ENCODE measurements at places on chromosomes 1 and 21.

DNA sequence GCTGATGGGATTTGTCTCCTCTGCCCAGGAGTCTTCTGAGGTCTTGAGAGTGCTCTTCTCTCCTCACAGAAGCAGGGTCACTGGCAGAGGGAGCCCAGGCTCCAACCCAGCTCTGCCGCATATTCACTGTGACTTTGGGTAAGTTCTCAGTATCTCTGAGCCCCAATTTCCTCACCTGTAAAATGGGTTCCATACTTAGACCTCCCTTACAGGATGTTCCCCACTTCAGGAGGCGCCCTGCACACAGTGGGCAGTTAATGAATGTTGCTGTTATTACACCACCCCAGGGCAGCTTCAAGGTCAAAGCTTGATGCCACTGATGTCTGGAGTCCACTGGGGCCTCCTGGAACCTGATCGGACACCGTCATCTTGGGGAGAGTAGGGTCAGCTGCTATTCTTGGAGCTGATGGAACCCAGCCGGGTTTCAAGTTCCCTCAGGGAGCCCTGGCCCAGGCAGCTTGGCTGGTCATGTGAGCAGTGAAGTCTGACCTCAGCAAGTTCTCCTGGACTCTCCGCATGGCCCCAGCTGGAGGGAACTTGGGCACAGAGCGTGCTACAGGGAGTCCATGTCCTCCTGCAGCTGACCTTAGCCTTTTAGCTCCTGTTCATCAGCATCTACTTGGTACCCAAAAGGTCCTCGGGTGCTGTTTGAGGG lies 21.8 kb downstream of the COA7 start:
- no peak for DNase-seq

GRCh38 chr1:19425646-19426239 lies 59.6 kb downstream of the CAPZB start:
- DNase-seq = no peak

- no peak for DNase-seq
Observed at GRCh38 chr1:107942814-107943213, 22.2 kb downstream of the VAV3 start.

- no peak for DNase-seq
Observed at GRCh38 chr1:91130256-91130985, 108.6 kb upstream of the ZNF644 start.

- no peak for DNase-seq
Observed at GRCh38 chr1:215241451-215241850, 158.9 kb downstream of the KCNK2 start.

DNA sequence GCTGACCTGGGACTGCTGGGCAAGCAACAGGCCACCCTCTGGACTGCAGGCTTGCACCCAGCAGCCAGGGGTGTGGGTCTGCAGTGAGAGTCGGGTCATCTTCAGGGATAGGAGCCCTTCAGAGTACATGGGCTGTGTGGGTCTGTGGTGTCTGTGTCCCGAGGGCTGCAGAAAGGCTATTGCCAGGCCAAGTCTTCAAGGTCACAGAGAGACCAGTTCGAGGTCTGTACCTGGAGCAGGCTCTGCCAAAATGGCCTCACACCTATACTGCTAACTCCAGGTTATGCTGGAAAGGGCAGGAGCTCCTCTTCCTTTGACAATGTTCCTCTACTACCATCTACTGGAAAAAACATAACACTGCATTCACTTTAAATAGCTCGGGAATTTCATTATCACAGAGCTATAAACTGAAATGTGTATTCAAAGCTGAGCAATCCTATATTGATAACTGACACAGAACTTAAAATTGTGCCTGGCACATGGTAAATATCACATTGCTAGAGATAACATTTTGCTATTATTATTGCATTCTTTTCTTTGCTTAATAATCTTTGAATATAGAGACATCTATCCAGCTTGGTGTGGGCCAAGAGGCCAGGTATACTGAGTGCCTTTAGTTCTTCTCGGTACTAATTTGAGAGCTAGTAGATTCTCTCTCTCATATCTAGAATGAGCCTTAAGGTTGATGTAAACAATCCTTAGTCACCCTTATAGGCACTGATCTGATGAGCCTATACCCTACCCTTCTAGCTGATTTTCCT lies 6.9 kb upstream of the DNAH14 start:
- no peak for DNase-seq

DNA sequence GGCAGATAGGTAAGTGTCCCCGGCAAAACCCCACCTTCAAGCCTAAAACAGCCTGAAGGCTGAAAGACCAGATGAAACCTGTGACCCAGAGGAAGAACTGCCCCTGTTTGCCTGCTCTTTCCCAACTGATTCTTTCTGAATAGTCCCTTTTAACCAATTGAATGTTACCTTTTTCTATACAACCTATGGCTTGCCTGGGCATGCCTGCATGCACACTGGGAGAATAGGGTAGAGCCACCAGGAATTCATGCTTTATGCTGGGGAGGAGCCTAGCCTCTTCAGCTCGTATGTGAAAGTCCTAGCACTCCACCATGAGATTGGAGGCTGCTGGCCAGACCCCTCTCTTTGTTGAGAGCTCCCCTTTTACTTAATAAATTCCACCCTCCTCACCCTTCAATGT lies 340.0 kb downstream of the PTBP2 start:
- no peak for DNase-seq

- DNase-seq = no peak
Observed at GRCh38 chr1:36567601-36568341, 85.1 kb upstream of the CSF3R start.

GRCh38 chr21:25571726-25572121 lies 35.6 kb downstream of the MRPL39 start:
- no peak for DNase-seq

DNA sequence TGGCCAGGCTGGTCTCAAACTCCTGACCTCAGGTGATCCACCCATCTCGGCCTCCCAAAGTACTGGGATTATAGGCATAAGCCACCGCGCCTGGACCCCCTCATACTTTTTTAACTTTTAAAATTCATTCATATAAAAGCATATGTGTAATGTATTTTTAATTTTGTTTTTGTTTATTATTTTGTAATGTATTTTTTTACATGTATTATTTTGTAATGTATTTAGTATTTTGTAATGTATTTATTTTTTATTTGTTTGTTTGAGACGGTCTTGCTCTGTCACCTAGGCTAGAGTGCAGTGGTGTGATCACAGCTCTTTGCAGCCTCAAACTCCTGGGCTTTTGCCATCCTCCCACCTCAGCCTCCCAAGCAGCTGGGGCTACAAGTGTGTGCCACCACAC lies 12.0 kb upstream of the BRWD1 start:
- no peak for DNase-seq

- DNase-seq = no peak
Observed at GRCh38 chr1:156099282-156099681, 15.2 kb upstream of the LMNA start.

GRCh38 chr1:56380531-56380930 lies 198.8 kb downstream of the PLPP3 start:
- no peak for DNase-seq

GRCh38 chr1:117650840-117651568 lies 45.2 kb downstream of the TENT5C start:
- DNase-seq = no peak

- DNase-seq = no peak
Observed at GRCh38 chr1:219581766-219582165, 31.1 kb downstream of the ZC3H11B start.

DNA sequence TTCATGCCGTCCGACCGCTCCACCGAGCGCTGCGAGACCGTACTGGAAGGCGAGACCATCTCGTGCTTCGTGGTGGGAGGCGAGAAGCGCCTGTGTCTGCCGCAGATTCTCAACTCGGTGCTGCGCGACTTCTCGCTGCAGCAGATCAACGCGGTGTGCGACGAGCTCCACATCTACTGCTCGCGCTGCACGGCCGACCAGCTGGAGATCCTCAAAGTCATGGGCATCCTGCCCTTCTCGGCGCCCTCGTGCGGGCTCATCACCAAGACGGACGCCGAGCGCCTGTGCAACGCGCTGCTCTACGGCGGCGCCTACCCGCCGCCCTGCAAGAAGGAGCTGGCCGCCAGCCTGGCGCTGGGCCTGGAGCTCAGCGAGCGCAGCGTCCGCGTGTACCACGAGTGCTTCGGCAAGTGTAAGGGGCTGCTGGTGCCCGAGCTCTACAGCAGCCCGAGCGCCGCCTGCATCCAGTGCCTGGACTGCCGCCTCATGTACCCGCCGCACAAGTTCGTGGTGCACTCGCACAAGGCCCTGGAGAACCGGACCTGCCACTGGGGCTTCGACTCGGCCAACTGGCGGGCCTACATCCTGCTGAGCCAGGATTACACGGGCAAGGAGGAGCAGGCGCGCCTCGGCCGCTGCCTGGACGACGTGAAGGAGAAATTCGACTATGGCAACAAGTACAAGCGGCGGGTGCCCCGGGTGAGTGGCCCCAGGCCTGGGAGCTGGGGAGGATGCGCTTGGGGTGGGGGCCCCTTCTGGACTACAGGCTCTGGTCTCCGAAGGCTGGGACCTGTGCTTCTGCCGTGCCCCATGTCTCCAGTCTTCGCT lies 1.1 kb downstream of the SKI start:
- no peak for DNase-seq

GRCh38 chr21:29117372-29117955 lies 13.0 kb upstream of the MAP3K7CL start:
- no peak for DNase-seq

DNA sequence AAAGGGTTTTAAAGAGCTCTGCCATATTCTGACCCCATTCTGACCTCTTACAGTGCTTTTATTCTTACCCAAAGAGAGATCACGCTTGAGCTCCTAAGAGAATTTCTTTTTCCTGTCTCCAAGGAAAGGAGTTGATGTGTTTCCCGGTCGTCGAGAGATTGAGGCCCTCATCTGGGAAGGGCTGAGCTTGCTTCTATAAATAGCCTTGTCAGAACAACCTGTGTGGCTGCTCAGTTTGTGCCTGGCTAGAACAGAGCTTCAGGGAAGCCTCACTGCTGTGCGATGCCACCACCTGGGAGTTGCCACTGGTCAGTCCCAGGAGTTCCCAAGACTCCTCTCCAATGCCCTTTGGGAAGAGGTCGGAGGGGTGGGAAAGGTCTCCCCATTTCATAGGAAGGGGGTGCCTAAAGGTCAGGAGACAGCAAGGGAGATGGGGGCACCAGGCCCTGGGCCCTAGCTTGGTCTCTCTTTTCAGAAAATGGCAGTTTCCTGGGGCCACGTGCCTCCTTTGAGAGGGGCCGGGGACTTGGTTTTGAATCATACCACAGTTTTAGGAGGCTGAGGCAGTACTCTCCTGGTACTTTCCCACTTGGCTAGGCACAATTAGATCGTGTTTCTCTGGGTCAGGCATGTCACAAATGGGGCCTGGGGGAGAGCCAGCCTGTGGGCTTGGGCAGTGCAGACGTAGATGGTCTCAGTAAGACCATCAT lies 52.1 kb downstream of the EIF2D start:
- no peak for DNase-seq

DNA sequence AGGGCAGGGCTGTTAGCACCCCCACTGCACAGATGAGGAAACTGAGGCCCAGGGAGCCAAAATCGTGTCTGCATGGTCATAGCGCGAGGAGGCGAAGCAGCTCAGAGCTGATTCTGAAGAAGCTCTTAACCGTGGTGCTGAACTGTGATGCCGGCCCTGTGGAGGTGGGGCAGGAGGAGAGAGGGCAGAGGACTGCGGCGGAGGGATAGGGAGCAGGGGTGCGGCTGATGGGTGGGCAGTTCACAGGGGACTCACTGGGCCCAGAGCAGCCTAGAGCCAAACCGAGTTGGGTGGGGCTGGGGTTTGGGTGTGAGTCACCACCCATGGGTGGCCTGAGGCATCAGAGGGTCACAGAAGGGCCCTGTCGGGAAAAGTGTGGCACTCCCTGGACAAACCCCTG lies 74.7 kb downstream of the RAP1GAP start:
- DNase-seq = no peak

DNA sequence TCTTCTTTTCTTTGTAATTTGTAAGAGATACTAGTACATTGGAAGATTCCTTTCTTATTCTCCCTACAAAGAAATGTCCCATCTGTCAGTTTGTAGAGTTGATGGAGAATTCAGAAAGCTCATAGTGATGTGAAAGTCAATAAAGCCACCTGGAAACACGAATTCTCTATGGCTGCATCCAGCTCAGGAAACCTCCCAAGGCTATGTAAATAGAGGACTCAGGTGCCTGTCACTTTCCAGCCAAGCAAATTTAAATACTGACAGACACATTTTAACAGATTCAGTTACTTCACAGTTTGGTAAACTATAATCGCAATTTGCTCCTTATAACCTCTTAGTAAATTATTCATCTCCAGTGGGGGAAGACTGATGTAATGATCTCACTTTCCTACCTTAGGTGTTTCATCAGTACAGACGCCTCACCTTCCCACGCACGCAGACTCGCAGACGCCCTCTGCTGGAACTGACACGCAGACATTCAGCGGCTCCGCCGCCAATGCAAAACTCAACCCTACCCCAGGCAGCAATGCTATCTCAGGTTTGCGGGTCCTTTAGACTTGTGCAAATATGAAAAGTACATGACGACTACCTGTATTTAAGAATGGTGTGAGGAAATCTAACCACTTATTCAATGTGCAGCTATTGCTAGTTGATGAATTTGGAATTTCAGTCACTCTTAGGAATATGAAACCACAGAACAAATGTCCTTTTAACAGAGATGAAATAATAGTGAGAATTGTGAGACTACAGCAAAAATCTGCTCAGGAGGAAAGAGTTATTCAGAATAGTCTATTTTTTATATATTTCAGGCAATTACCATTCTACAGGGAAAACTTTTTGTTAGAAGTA lies 60.6 kb downstream of the PTPRC start:
- DNase-seq = peak; percentile 44
